Stimulated activated CD8-positive, alpha-beta memory T cell treated with anti-CD3 and anti-CD28 coated beads, Interleukin-7, amount 100 ng/mL, for 48 hours (primary cell): ENCODE measurements at places on chromosomes 2 and 18.
A peak's percentile ranks its signal among the peaks of the same experiment; 100 is the strongest.

- no peak for DNase-seq
Measured at GRCh38 chr2:4791488-4791887, 900.7 kb upstream of the SOX11 start.

GRCh38 chr2:165070076-165070475 lies 114.8 kb upstream of the SLC38A11 start:
- DNase-seq, result no peak

GRCh38 chr2:200494048-200494447 lies 15.8 kb downstream of the KCTD18 start:
- DNase-seq, result no peak

GRCh38 chr2:74003494-74004211 lies 18.9 kb downstream of the TET3 start:
- DNase-seq, result no peak

DNA sequence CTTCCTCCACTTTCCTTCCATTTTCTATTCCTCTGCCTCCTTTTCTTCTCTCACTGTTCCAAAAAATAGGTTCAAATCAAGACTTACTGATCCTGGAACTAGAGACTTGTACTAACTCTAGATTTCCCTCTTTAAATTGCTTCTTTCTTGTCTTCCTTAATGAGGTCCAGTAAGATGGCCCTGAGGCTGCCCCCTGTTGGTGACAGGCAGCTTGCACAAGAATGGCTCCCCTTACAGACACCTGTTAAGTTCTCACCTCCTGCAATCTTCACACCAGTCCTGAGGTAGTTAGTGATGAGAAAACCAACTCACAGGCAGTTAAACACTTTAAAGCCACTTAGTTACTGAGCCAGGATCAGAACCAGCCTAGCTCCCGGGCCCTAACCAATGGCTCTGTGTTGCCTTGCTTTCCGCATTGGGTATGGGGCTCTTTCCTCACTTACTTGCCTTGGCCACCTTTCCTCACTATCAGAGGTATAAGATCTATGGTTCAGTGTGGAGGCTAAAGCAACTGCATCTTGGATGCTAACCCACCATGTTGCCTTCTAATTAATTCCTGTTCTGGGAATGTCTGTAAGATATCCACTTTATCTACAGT lies 130.6 kb downstream of the AKAIN1 start:
- DNase-seq, result peak; percentile 11

DNA sequence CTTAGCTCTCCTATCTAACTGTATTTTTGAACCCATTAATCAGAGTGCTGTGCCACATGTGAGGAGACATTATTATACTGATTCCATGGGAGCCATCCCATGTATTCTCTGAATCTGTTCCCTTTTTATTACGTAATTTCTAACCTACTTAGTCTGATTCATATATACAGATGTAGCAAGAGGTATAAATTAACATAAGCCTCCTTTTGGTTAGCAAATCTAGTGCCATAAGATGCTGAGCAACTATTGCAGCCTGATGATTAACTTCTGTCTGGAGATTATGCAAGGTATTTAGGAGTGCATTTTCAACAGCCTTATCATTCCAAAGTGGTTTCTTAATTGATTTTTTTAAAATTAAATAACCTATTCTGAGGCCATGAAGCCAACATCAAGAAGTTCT lies 114.1 kb upstream of the MSH2 start:
- no peak for DNase-seq

GRCh38 chr2:203849010-203849409 lies 18.6 kb upstream of the CTLA4 start:
- no peak for DNase-seq
